ENCODE measurements at places on chromosomes 1 and 21.

GRCh38 chr21:44265734-44266270 is 4.1 kb upstream of the DNMT3L start:
- H3K27ac ChIP-seq: no peak overlapping the region
- DNase-seq: no peak
- no peaks in the 10 kb centered on the region for H3K27me3 ChIP-seq
- no peaks in the 10 kb centered on the region for H3K4me1 ChIP-seq
- H3K4me3 ChIP-seq: no peak overlapping the region
- H3K36me3 ChIP-seq: no peaks in the 10 kb centered on the region

DNA sequence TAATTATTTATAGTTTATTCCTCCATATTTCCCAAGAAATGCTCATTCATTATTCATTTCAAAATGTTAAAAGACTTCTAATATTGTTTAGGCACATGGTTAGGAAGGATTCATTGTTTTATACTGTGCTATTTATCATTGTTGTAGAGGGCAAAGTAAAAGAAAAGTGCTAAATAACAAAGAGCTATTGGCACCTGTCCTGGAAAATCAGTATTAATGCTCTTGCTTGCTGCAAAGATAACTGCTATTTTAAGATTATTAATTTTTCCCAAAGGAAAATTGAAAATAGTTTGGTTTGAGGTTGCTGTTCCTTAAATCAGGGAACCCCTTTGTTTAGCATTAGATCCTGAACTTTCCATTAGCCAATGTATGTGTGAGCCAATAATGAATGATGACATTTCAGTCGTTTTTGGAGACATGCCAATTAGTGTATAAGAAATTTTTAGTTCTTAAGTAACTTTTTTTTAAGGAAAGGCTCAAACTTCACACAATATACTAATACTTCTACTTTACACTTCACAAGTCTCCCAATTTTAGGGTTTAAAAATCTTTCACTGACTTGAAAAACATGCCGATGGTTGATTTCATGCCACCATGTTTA is 39.9 kb downstream of the EPB41 start:
- H3K36me3 ChIP-seq: peaks cover 5% of the 10 kb centered on the region
- no peak for DNase-seq
- H3K4me1 ChIP-seq: peaks cover 32% of the 10 kb centered on the region
- H3K27ac ChIP-seq: no peak overlapping the region
- no peaks in the 10 kb centered on the region for H3K27me3 ChIP-seq
- no peak overlapping the region for H3K4me3 ChIP-seq

DNA sequence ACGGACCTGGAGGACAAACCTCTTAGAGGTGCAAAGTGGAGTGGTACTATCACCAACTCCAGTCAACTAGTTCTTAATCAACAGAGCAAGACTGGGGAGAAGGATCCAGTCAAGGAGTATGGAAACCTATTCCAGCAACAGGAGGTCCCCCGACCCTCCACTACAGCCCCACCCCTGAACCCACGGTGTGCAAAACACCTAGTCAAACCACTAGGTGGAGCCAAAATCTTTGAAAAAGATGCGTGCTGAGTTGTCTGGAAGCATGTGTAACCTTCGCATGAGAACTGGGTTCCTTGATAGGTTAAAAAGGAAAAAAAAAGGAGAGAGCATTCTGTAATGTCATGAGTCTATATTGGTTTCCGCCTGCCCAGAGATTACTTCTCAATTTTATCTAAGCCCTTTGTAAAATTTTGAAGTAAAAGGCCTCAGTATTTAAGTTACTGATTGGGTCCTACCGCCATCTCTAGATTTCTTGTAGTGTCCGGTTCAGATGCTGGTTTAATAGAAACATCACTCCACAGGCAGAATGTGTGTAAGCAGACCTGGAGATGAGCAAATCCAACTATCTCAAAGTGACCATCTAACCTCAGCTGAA is 81.9 kb upstream of the HAO2 start:
- no peak for DNase-seq
- no peaks in the 10 kb centered on the region for H3K4me1 ChIP-seq
- H3K27ac ChIP-seq: no peak overlapping the region
- no peaks in the 10 kb centered on the region for H3K27me3 ChIP-seq
- H3K4me3 ChIP-seq: no peak overlapping the region
- H3K36me3 ChIP-seq: no peaks in the 10 kb centered on the region

DNA sequence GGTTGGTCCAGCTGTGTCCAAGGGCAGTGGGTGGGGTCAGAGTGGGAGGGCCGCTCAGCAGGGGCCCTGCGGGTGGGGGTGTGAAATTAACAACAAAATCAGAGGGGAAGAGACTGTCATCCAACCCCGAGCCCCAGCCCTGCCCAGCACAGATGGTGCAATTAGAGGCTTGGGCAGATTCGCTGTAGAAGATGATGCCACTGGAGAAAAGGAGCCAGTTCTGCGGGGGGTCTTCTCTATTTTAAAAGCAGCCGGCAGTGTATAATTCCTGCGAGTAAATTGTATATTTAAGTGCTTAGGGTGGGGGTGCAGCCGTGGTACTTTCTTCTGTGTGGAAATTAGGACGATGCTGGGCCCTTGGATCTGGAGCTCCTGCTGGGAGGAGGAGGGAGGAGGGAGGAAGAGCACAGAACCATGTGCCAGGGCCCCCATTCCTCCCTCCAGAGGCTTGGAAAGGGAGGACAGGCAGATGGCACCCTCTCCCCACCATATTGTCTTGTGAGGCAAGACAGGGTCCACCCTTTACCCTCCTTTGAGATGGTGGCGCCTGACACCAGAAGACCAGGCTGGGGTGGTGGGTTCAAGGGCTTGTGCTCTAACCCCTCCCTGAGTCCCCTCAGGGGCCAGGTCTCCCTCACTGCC is 89.2 kb downstream of the ACTL8 start:
- no peaks in the 10 kb centered on the region for H3K36me3 ChIP-seq
- H3K4me3 ChIP-seq: no peak overlapping the region
- no peak for DNase-seq

DNA sequence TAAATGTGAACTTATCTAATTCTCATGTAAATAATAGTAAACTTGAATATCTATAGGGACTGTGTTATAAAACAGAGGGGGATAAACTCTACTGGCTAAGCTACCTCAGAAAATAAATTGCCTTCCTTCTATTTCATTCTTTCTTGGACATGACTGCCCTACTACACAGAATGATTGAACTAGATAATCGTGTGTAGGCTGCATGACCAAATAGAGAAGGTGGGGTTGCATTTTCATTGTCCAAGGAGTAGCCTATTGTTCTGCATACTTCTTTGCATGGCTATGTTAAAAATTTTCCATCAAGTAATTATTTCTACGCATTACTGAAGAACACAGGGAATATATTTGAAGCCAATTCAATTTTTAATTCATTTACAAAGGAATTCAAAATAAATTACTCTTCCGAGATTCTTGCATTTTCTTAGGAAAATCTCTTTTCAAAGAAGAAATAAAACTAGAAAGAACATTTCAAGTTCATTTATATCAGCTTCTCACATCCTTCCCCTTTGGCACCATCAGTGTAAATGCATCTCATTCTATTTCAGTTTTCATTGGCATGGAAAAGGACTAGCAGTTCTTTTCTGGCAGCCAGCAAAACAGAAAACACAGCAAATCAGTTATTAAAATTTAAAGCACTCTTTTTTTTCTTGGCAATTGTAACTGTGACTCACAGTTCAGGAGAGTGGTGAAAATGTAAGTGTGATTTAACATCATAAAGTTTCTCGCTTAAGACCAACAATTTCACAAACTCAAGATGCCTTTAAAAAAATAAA is 714.7 kb downstream of the NCAM2 start:
- no peaks in the 10 kb centered on the region for H3K4me1 ChIP-seq
- no peaks in the 10 kb centered on the region for H3K36me3 ChIP-seq

- H3K4me1 ChIP-seq: peaks cover 4% of the 10 kb centered on the region
- no peak overlapping the region for H3K4me3 ChIP-seq
- H3K36me3 ChIP-seq: peaks cover 15% of the 10 kb centered on the region
- H3K27ac ChIP-seq: no peak overlapping the region
- DNase-seq: no peak
Measured at GRCh38 chr1:174266476-174266875, 107.2 kb downstream of the RABGAP1L start.

GRCh38 chr1:154970631-154971340 is at the start of gene SHC1:
Gene SHC1 (minus strand): TSS chr1:154970747. CDS start chr1:154970526, 221 bp downstream.
- H3K4me1 ChIP-seq: peaks cover 30% of the 10 kb centered on the region
- no peaks in the 10 kb centered on the region for H3K27me3 ChIP-seq
- H3K4me3 ChIP-seq: peak within 1 kb of the TSS; percentile 19
- no peak for DNase-seq

DNA sequence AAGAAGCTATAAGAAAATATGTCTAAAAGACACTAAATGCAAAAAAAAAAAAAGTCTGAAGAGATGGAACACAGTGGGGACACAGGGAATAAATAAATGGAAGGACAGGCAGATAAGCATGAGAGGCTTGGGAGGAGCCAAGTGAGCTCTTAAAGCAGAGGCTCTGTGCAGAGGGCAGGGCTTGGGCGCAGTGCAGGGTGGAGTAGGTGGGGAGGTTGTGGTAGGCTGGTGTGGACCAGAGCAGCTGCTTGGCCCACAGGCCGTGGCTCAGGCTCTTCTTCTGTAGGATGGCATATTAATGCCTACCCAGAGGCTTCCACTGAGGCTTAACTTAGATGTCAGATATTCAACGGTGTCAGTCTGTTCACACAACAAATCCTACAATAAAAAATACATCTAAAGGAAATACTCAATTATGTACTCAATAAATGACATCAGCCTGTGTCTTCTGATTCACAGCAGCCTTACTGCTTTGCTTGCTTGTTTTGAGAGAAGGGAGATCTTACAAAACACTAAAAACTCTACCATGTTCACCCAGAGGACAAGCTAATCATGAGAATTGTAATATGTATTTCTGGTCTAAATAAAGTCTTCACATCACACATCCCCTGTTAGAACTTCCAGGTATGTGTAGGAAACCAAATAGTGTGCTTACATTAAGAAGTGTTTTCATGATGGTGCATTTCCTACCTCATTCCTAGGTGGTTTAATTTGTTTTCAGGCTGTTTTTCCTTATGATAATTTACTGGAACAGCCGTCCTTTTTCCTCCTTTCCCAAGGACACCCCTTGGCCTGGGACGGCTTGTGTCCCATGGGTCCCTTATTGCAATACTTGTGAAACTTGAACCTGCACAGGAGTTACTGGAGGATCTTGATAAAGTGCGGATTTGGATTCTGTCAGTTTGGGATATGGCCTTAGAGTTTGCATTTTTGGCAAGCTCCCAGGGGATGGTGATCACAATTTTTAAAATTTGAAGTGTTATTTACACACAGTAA is 24.9 kb downstream of the DIP2A start:
- DNase-seq: peak; percentile 15
- H3K36me3 ChIP-seq: peaks cover 34% of the 10 kb centered on the region
- H3K4me3 ChIP-seq: peak overlapping the region; percentile 50
- H3K4me1 ChIP-seq: peaks cover 46% of the 10 kb centered on the region

- H3K36me3 ChIP-seq: no peaks in the 10 kb centered on the region
- H3K4me3 ChIP-seq: no peak overlapping the region
- H3K27me3 ChIP-seq: no peaks in the 10 kb centered on the region
- no peak overlapping the region for H3K27ac ChIP-seq
Measured at GRCh38 chr1:220966881-220967611, 87.8 kb downstream of the HLX start.

Data from effector memory CD8-positive, alpha-beta T cell (primary cell).